ENCODE measurements at places on chromosomes 5 and 9. TPM values are rescaled to one million over a fixed set of nuclear protein-coding genes. Genes with fewer than 3 reads are reported as not detected.

- no peak overlapping the region for H3K27ac ChIP-seq
- DNase-seq = no peak
- H3K4me3 ChIP-seq = no peak overlapping the region
- H3K27me3 ChIP-seq = peaks cover 25% of the 10 kb centered on the region
Observed at GRCh38 chr5:36611520-36612274, 5.3 kb downstream of the SLC1A3 start.

DNA sequence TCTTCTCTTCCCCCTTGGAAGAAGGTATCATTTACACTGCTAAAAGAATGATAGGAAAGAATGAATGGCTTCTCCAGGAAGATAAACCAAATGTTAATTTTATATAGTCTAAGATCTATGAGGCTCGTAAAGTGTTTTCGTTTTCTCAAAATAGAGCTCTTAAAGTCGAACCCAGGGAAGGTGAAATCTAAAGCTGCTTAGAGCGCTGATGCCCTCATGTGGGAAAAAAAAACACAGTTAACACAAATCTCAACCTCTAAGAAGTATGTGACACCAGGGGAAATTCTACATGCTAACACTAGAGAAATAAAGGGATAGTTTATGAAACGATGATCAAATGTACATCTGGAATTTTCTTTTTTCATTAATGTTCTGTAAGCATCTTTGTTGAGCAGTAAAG, 257.9 kb downstream of the RASEF start:
- no peaks in the 10 kb centered on the region for H3K36me3 ChIP-seq
- H3K4me3 ChIP-seq = no peak overlapping the region
- H3K27ac ChIP-seq = no peak overlapping the region
- no peak for DNase-seq

DNA sequence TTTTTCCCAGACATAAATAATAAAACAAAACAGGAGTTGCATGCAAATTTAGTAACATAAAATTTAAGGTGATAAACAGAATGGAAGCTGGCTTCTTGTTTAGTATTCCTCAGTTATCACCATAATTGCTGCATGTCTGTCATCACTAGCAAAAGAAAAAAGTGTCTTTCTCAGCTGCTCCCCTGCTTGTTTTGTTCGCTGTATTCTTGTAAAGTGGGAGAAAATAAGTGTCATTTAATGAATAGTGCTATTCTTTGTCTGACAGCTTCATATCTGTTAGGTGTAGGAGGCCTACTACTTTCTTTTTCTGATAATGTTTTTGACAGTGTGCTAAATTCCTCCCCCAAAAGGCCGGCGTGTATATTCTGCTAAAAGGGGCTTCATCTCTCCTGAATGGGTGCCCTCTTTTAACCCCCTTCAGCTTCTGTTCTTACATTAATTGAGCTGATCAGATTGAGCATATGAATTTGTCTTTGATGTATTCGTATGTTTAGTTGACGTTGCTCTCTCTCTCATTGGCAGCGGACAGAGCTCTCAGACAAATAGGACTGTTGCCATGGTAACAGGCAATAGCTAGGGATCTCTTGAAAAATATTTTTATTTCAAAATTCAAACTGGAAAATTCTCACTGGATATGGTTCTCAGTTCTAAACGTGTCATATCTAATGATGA, 303.8 kb downstream of the KIAA0825 start:
- H3K4me3 ChIP-seq = no peak overlapping the region
- no peaks in the 10 kb centered on the region for H3K27me3 ChIP-seq
- DNase-seq = no peak
- H3K36me3 ChIP-seq = no peaks in the 10 kb centered on the region
- no peaks in the 10 kb centered on the region for H3K4me1 ChIP-seq

GRCh38 chr5:11903614-11904264, 507 bp downstream of the CTNND2 start:
- peaks cover 13% of the 10 kb centered on the region for H3K36me3 ChIP-seq
- H3K4me3 ChIP-seq = no peak overlapping the region
- DNase-seq = no peak

Gene SPATA31E1
- polyA plus RNA-seq = not detected

Data from naive B cell (primary cell).